B cell (primary cell): ENCODE measurements at places on chromosomes 1 and 21. TPM values are rescaled to one million over a fixed set of nuclear protein-coding genes. Genes with fewer than 3 reads are reported as not detected.

DNA sequence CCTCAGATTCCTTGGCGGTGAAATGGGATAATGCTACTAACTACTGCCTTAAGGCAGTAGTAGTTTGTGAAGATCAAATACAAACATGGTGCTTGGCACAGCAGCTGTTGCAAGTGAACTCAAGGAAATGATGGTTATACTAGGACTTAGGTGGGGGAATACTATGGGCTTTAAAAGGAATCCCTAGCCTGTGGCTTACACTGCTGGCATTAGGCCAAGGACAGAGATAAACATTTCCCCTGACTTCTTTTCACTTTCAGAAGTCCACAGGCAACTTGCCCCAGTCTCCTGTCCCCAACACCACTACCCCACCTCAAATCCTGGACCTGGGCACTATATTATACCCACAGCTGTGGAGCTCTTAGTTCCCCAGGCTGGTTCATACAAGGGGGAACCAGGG is 13.1 kb upstream of the VAMP4 start:
- DNase-seq: no peak

DNA sequence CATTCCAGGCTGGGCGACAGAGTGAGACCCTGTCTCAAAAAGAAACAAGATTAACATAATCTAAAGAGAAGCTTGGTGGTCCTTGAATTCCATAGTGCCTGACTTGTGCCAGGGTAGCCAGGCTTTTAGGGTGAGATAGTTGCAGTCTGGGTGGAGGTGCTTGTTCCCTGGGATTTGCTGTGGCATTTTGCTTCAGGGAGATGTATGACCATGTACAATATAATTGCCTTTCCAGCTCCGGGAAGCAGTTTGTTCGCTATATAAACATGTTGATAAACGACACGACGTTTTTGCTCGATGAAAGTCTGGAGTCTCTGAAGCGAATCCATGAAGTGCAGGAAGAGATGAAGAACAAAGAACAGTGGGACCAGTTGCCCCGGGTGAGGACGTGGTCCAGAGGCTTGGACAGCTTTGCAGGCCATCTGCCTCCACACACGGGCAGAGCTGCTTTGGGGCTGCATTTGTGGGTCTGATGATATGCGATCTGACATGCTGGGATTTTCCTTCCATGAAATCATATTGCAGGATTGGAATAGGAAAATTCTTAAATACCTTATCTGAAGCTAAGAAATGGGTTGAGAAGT is 49.4 kb upstream of the KIF1B start:
- DNase-seq: no peak

DNA sequence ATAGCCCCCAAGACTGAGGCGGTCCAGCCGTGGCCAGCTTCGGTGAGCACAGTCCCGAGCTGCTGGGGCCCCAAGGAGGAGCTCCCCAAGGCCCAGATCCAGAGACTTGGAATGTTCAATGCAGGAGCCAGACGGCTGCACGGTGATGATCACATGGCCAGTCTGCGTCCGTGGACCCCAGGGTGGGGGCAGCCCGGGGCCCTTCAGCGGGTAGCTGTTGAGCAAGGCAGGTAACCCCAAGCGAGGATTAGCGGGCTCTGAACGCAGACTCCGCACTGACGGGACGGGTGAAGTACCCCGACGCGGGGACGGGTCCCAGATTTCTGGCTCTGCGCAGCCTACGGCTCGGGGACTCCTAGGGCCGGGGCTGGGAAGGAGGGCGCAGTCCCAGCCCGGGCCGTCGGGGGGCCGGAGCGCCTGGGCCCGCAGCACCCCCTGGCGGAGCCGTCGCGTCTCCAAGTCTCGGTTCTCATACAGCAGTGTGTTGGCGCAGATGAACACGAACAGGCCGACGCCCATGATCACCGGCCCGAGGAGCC is 2.7 kb downstream of the TMEM200B start:
- peak; percentile 81 for DNase-seq

DNA sequence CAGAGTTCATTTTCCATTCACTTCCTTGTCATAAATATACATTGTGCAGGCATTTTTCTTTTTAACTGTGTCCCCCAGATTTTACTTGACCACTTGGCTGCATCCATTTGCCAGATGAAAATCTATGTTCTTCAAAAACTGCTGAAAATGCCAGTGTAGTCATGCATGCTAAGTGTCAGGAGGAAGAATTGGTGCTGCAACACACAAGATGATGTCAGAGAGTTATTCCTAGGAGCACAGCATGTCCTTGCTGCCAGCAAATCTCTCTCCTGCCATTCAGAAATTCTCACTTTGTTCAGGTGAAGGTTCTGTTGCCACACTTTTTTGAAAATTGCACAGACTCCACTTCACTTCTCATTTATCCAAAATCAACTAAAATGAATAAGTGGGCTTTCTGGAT is 106.4 kb upstream of the MAGI3 start:
- no peak for DNase-seq

- peak; percentile 85 for DNase-seq
These were observed at the start of gene C1orf198 for GRCh38 chr1:230867903-230868735. C1orf198 (minus strand) TSS chr1:230868521; CDS start chr1:230868512, 9 bp downstream.

GRCh38 chr1:22747021-22747734 is 36.5 kb downstream of the EPHB2 start:
- DNase-seq: no peak

GRCh38 chr1:227942021-227942715 is 5.6 kb downstream of the WNT9A start:
- no peak for DNase-seq

GRCh38 chr1:44616284-44616990 is 57.8 kb downstream of the TMEM53 start:
- no peak for DNase-seq

- no peak for DNase-seq
These were observed 8.1 kb downstream of the ARF1 start for GRCh38 chr1:228090613-228091081.

DNA sequence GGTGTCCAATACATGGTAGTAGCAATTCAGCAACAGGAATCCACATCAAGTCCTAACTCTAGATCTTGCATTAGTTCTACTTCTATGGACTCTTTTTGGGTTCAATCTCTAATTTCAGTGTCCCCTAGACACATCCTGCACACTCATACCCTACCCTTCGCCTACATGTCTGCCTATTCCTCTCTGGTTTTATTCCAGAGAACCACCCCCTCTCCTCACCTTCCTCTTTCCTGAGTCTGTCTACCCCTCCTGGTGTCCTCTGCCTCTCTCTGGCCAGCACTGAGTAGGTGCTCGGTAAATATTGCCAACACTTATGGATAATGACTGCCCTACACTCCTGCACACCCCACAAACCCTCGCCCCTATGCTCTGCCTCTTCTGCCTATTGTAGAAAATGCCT is 9.5 kb downstream of the TAL1 start:
- no peak for DNase-seq

DNA sequence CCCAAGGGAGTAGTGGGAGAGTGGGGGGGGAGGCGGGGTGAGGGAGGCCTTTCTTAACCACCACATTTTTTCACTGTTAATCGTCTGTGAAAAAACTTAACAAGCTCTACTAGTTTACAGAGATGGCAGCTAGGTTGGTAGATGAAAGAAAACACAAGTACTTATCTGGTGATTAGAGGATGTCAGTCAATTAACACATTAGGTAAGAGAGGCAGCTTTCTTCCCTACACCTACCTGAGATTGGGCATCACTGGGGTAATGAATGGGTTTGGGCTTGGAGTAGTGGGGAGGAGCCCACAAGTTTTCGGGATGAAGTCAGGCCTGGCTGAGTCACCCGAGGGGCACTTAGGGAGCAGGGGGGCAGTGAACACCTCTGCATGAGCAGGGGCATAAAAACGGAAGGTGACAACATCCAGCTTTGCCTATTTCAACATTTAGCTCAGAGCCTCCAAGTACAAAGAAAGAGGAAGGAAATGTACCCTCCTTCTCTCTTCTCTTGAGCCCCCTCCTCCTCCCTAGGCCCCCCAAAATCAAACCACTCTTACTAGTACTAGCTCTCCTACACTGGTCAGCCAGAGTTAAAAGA is 2.5 kb downstream of the LBR start:
- DNase-seq: peak; percentile 33

DNA sequence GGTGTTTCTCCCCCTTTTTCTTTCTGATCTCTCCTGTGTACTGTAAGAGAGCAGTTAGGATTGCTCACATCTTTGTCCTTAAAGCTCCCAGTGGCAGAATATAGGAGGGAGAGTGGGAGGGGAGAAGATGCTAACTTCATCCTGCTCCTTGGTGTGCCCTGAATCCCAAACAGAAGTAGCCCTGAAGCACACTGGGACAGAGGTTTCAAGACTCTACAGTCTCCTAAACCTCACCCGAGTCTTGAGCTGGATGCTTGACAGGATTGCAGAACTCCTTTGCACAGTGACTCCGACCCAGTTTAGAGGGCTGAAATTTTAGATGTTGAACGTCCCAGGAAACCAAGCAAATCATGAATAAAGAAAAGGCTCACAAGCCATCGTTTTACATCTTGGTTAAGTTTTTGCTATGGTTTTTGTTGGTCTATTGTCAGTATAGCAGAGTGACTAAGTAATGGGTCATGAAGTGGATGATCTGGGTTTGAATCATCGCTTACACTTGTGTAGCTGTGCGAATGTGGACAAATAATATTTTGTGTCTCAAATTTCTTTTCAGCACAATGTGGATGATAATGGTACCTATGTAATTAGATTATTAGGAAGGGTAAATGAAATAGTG is 37.5 kb downstream of the XCL2 start:
- DNase-seq: no peak

DNA sequence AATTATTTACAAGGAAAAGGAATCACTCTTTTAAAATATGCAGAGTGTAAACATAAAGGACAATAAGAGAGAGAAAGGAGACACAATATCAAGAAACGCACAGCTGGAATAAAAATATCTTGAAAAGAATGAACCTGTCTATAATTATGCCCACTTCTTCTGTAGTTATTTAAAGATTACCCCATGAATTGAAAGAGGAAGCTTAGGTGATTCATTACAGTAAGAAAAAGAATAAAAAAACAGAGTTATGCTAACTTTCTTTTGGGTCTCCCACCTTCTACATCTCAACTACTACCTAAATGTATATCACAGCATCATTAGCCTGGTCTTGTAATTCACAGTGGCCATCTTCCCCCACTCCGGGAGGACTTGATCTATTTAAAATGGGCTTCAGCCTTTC is 182.1 kb downstream of the MRPL39 start:
- peak; percentile 37 for DNase-seq

DNA sequence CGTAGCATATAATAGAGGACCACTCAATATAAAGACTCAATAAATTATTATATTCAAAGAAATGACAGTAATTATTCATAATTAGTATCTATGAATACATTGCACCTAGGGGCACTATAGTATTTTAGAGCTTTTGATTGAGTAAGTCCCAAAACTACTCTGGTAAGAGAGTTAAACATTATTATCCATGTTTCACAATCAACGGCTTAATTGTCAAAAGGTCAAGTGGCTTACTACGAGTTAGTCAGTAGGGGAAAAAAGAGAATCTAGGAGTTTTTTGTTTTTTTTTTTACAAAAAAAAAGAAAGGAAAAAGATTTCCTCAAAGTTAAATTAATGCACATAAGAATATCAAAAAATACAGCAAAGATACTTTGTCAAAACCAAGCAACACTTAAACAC is 20.4 kb upstream of the LAMC1 start:
- DNase-seq: no peak

GRCh38 chr1:17091252-17091651 is 28.0 kb downstream of the PADI2 start:
- DNase-seq: no peak

GRCh38 chr1:109275706-109276345 is 7.1 kb downstream of the PSRC1 start:
- no peak for DNase-seq

GRCh38 chr21:46114963-46115362 is 17.1 kb downstream of the COL6A2 start:
- DNase-seq: no peak

GRCh38 chr21:42453224-42453985 is 42.6 kb downstream of the RSPH1 start:
- no peak for DNase-seq

GRCh38 chr1:217343907-217344306 is 287.0 kb downstream of the GPATCH2 start:
- no peak for DNase-seq

- no peak for DNase-seq
These were observed 87.0 kb upstream of the COA6 start for GRCh38 chr1:234286206-234286605.

- no peak for DNase-seq
These were observed 22.1 kb downstream of the PADI2 start for GRCh38 chr1:17097147-17097546.

DNA sequence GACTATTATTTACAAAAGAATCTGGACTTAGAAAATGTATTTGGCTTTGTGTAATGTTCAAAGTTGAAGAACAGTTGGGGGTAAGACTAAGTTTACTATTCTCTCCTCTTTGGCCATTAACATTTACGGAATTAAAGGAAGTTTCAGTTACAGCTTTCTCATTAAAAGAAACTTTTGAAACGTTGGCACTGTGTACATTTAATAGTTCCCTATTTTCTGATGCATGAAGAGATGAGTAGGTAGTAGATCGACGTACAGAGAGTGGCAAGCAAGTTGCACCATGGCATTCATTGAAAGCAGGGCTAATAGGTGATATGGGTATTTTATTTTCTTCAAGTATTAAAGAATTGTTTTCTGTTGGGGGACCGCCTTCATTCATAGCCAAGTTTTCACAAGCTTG is 3.2 kb downstream of the ASPM start:
- no peak for DNase-seq

DNA sequence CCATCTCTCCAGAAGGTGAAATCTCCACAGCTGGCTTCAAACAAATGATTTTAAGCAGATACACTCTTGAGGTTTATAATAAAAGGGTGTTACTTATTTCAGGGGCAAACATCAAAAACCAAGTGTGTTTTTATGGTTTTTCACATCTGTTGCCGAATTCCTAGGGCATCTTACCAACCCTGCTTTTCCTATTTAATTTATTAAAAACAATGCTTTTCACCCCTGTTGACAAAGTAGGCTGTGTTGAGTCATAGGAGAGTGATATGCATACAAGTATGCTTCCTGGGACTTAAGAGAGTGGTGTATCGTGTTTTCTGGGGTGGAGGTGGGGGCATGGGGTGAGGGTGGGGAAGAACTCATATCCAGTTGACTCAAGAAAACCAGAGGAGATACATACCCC is 29.3 kb upstream of the IL20 start:
- DNase-seq: no peak

DNA sequence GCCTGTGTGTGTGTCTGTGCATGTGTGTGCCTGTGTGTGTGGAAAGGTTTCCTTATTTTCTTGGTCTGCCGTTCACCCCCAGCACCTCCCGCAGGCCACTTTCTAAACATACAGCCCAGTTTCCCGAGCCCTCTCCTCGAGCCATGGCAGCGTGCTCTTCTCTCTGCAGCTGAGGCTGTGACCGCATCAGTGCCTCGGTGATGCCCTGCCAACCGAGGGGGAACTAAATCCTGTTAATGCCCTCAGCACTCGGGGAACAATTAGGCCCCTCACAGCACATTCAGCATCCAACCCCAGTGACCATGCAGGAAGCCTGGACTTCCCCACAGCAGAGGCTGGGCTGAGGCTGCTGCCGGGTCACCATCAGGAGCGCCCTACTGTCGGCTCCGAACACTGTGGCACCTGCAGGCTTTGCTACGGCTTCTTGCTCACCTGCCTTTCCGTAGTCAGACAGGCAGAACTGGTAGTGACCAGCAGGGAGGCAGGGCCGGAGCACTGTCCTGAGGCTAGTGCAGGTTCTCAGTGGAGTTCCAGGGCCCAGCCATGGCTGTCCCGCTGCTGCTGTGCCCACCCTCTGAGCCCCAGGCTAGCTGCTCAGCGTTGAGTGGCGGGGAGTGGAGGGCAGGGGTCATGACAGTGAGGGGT is 8.1 kb downstream of the GPR137B start:
- no peak for DNase-seq

LAD1 gene
- not detected in 2 replicates for polyA plus RNA-seq

PPIAL4G gene
- polyA plus RNA-seq: 0.03 TPM in 1 of 2 replicates, not detected in the other

SH2D5 gene
- not detected in 2 replicates for polyA plus RNA-seq

POU3F1 gene
- polyA plus RNA-seq: 0.45 and 0.63 TPM in 2 replicates

PLA2G2F gene
- polyA plus RNA-seq: not detected in 2 replicates

KRTAP8-1 gene
- polyA plus RNA-seq: not detected in 2 replicates

DNALI1 gene
- not detected in 2 replicates for polyA plus RNA-seq

TSTD1 gene
- 242 and 295 TPM in 2 replicates for polyA plus RNA-seq
